NCI-H187 (cell line): ENCODE measurements at places on chromosomes 3 and 15.

DNA sequence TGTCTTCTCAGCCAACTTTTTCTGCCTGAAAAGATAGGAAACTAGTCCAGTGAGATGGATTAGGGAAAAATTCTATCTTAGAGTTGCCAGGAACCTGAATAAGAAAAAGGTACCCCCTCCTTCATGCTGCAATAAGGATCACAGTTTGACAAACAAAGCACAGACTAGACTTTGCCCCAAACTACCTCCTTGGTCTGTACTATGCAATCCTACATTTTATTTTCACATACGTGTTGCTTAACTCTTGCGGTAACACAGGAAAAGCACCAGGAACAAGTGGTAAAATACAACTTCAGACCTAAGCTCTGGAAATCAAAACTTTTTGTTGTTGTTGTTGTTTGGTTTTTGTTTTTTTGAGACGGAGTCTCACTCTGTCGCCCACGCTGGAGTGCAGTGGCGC is 11.3 kb upstream of the IL12A start:
- DNase-seq = no peak

GRCh38 chr15:57422113-57422754 is 45.9 kb downstream of the CGNL1 start:
- no peak for DNase-seq

DNA sequence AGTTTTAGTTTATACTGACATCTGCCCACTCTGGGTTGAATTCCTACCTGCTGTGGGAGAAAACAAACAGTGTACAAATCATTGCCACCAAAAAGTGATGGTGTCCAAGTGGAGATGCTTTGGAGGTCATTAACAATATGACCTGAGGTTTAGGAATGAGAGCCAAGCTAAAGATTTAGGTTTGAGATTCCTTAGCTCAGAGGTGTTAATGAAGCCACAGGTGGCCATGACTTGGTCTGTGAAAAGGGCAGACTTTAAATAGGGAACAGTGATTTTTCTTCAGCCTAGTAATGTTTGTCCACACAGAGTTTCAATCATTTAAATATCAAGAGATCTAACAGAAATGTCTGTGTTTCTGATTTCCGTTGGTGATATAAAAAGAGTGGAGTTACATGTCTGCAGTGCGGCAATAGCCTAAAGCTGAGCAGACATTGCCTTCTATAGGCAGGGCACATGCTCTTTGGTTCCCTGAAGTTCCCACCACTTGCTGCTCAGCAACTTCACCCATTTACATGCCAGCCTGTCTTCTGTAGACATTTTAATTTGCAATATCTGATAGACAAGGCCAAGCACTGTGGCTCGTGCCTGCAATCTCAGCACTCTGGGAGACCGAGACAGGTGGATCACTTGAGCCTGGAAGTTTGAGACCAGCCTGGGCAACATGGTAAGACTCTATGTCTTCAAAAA is 423.2 kb downstream of the IL5RA start:
- no peak for DNase-seq

DNA sequence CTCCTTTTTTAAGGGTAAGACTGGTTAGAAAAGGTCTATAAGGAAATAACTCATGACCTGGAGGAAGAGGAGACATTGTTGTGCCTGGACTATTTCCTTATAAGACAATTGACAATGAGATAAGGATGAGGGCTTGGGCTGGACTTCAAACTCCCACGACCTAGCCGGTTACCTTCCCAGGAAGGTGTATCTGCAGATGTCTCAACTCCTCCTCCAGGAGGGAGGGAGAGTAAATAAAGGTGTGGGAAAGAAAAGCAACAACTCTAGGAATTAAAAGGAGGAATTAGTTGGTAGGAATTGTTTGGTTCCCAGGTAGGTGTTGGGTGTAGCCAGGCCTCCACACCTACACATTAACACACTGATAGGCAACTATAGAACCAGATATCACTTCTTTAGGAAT is 97.8 kb upstream of the TBL1XR1 start:
- DNase-seq = no peak

DNA sequence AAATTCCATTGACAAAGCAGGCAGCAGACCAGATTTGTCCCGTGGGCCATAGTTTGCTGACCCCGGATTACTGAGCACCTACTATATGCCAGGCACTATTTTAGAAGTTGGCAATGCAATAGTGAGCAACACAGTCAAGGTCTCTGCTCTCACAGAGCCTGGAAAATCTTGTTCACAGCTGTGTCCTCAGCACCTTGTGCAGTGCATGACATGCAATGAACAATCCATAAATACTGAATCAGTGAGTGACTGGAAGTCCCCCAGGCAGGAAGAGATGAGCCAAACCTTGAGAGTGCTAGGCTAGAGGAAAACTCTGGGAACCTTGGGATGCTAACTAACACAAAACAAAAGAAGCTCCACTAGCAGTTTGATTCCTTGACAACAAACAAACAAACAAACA is 14.4 kb downstream of the TM4SF1 start:
- no peak for DNase-seq

- DNase-seq = no peak
Measured at GRCh38 chr15:53331328-53332190, 427.9 kb downstream of the WDR72 start.

DNA sequence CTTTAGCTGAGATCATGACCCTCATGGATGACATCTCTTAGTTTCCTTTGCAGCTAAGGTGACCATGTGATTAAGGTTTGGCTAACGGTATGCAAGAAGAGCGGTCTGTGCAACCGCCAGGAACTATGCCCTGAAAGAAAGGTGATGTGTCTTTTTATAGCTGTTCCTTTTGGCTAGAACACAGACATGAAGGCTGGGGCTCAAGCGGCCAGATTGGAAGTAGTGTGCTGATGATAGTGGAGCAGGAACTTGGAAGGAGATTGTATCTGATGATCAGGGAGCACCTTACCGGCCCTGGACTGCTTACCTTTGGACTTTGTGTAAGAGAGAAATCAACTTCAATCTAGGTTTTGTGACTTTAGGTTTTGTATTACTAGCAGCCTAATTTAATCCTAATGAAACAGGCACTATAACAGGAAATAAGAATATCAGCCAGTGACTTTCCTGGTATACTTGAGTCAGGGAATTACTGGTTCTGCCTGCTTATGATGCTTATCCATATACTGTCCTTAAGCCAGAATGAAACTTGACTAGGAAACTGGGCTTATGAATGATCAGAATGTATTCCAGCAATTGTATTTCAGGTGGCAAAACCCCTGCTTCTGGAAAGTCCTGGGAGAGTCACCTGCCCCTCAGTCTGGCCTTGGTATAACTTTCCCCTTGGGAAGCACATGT is 164.3 kb upstream of the LRIG1 start:
- DNase-seq = no peak

GRCh38 chr3:64244011-64244942 is 19.0 kb upstream of the PRICKLE2 start:
- DNase-seq = no peak

DNA sequence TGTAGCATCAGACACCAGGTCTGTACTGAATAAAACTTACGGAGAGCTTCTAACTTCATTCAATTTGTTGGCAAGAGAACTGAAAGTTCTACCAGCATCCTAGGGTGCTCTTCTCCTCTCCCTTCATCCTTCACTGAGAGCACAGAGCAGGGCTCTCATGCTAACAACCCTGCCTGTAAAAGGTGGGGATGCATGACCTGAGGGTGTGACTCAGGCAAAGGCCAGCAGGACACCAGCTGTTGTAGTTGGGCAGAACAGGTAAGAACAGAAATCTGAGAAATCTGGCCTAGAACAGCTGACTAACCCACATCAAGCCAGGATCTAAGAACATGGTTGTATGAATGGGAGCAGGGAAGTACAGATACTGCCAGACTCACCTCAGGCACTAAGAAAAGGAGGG is 64.2 kb downstream of the MYLK start:
- DNase-seq = no peak

- DNase-seq = no peak
Measured at GRCh38 chr3:2937055-2937454, 173.1 kb downstream of the IL5RA start.
